ENCODE measurements at places on chromosomes 2 and 18.

- DNase-seq: no peak
Observed at GRCh38 chr2:118477111-118477862, 370.2 kb downstream of the EN1 start.

GRCh38 chr2:105378921-105379383 is 19.9 kb downstream of the FHL2 start:
- DNase-seq: no peak

DNA sequence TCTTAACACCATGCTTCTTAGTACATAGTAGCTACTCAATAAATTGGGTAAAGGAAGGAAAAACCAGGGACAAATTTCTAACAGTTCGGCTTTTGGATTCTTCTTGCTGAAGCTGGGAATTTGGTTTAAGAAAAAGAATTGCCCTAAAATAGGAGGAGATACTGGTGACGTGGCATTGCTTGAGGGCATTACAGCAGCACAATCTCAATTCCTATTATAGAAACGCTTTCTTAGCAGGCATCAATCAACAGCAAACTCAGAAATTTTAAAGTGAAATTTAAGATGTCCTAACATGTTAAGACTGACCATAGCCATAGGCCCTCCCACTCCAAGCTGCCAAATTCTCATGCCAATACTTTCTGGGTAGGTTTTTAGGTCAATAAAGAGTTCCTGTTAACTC is 169.5 kb downstream of the SRBD1 start:
- DNase-seq: no peak

GRCh38 chr2:33320573-33320972 is 155.9 kb upstream of the RASGRP3 start:
- no peak for DNase-seq

DNA sequence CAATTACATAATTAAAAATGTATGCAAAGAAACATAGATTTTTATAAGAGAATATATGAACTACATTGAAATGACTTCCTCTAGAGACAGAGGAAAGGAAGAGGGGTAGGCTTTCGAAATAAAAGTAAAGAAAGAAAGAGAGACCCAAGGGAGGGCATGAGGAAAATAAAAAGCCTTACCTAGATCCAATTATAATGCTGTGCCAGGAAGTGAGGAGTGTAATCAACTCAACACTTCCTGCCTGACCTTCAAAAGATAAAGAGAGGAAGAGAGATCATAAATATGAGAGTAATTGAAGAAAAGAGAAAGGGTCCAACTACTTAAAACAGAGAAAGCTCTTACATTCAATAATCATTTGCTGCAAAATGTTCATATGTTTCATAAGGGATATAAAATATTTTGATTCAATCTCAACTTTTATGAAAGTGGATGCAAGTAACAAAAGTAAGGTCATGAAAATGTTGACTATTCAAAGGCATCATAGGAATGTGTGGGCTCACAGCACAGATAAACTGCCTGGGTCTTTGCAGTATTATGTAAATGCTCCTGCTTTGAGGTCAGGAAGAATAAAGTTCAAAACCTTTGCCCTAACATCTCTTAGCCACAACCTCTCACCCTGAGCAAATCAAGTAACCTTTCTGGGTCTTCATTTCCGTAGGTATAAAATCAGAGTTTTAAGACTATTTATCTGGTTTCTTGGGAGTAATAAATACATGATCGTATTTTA is 1237.7 kb downstream of the LRP1B start:
- no peak for DNase-seq

DNA sequence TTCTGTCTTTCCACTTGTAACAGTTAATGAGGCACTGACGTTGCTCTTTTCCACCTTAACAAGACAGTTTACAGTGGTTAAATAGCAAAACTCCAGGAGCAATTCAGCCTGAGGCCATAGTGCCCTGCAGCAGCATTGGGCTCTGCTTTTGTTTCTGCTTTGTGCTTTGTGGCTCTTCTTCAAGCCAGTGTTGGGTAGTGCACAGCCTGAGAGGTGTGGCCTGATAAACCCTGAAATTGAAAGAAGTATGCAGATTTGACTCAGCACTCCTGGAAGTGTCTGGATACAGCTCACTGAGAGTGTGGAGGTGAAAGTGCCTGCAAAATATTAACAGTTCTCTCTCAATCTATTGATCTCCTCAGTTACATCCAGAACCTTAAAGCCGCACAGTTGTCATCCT is 63.0 kb downstream of the STK25 start:
- DNase-seq: no peak

- no peak for DNase-seq
Observed at GRCh38 chr2:42721898-42722297, 42.0 kb downstream of the OXER1 start.

DNA sequence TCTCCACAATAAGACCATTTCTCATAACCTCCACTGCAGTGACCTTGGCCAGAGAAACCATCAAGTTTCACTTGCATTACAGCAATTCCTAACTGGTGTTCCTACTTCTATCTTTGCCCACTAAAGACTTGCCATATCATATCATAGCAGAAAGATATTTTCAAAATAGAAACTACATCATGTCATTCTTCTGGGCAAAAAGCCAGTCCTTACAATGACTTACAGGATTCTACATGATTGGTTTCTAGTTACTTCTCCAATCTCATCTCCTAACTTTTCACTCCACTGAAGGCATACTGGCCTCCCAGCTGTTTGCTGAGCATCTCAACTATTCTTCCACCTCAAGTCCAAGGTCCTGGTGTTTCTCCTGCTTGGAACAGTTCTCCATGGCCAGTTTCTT is 151.4 kb downstream of the HNMT start:
- no peak for DNase-seq

DNA sequence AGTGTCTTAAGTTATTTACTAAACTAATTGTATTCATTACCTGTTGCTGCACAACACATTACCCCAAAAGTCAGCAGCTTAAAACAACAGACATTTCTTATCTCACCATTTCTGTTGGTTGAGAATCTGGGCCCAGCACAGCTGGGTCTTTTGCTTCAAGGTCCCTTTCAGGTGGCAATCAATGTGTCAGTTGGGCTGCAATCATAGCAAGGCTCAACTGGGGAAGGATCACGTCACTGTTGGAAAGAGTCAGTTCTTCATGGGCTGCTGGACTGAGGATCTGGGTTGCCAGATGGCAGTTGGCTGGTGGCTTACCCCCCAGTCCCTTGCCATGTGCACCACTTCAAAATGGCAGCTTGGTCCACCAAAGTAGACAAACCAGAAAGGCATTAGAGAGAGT is 261.2 kb downstream of the SUCLG1 start:
- no peak for DNase-seq

GRCh38 chr2:68487773-68488355 is 20.5 kb downstream of the APLF start:
- DNase-seq: no peak

DNA sequence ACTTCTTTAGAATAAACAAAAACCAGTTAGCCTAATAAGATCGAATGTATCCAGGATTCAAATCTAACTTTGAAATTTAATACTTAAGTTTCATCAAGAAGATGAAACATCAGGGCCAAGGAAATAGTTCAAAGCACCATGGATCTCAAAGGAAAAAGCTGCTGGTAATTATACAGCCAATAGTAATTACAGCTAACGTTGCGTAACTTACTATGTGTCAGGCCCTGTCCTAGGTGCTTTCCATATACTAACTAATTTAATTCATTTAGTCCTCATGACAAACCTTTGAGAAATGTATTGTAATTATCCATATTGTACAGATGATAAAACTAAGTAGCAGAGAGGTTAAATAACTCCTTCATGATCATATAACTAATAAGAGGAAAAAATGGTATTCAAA is 598.6 kb downstream of the NYAP2 start:
- DNase-seq: no peak

DNA sequence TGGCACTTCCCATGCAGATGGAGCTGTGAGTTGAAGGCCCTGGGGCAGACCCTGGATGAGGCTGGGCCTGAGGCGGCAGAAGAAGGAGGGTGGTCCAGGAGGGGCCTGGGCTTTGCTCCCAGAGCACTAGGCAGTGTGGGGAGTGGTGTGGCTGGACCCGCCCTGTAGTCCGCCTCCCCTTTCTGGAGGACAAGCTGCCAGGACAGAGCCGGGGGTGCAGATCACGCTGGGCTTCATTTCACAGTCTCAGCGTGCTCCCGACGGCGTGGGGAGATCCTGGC is 49.8 kb downstream of the PTGR3 start:
- DNase-seq: no peak

DNA sequence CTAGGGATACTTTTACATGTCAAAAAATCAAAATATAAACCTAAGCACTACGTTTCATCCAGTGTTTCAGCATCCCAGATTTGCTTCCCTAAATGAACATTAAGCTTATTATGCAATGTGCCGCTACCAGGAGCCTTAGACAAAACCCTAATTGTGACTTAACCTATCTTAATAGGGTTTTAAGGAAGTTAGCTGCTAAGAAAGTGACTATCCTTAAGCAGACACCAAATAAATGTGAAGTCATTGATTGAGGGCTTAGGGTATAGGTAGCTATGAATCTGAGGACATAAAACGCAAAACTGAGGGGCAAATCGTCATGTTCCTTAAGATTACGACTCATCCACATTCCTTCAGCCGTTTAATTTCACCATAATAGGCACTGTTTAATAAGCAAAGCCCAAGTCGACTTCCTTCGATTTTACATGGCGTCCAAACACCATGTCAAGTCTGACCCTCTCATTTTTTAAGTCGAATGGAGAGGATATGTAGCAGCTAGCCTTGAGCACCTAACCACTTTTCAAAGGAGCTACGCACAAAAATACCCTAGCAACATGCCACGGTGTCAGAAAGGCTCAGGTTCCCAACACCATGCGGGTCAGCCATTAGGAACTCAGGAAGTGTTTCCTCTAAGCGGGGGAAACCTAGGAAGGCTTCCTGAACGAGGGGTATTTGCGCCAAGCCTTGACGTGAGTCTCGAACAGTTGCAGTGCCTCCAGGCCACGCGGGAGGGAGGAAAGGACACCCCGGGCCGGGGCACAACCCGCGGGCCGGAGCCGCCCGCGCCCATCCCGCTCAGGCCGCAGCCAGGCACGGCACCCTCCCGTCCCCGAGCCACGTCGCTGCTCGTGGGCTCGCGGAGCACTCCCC is 1.0 kb downstream of the HDLBP start:
- DNase-seq: no peak

DNA sequence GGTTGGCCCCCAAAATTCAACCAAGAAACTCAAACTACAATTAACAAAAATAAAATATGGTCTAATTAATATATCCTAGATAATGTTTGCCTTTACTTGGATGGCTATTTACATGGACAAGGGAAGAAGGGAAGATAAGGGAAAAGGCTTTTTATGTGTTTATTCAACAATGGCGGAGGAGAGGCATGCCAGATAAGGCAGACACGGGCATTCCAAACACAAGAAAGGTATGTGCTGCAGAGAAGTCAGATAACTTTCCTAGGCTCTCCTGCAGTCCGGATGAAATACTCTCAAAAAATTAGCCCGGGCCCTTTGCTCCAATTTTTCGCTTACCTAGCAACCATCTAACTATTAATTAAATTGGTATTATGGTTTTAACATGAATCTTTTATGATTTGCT is 5.1 kb upstream of the TTR start:
- no peak for DNase-seq

- DNase-seq: no peak
Observed at GRCh38 chr2:18046017-18046416, 167.6 kb downstream of the KCNS3 start.

- DNase-seq: no peak
Observed at GRCh38 chr2:233387225-233387624, 32.9 kb downstream of the DGKD start.

GRCh38 chr2:8564475-8564874 is 117.4 kb upstream of the ID2 start:
- DNase-seq: no peak

DNA sequence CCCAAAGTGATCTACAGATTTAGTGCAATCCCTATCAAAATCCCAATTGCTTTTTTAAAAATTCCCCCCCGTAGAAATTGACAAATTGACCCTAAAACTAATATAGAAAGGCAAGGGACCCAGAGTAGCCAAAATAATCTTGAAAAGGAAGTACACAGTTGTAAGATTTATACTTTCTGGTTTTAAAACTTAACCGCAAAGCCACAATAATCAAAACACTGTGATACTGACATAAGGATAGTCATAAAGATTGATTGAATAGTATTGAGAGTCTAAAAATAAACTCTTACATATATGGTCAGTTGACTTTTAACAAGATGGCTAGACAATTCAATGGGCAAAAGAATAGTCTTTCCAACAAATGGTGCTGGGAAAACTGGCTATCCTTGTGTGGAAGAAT is 58.7 kb upstream of the GAREM2 start:
- no peak for DNase-seq

Measured in NCI-H1930 (cell line).